ENCODE measurements at places on chromosomes 4 and X.

DNA sequence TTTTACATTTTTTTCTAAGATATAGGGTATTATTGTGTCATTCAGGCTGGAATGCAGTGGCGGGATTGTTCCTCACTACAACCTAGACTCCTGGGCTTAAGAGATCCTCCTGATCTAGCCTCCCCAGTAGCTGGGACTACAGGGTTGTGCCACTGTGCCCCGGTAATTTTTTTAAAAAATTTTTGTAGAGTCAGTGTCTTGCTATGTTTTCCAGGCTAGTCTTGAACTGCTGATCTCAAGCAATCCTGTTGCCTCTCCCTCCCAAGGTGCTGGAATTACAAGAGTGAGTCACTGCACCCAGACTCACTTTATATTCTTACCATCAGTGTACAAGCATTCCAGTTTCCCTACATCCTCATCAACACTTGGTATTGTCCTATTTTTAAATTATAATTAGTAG lies 156.4 kb upstream of the GYPA start:
- no peak for DNase-seq

DNA sequence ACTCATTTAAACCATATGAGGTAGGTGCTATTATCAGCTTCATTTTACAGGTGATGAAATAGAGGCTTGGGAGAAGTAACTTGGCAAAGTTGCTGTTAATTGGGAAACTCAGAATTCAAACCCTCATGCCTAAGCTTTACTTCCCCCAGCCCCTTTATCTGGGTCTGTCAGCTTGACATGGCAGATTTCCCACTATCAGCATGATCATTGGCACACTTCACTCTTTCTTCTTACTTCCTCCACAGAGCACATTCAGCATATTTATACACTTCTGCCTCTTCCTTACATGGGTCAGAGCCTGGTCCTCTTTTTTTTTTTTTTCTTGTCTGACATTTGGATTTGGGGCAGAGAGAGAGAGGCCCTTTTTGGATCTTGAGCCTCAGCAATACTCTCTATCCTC lies 56.5 kb upstream of the ARX start:
- no peak for DNase-seq

- no peak for DNase-seq
Observed at GRCh38 chrX:106899276-106899675, 3.9 kb downstream of the RIPPLY1 start.

DNA sequence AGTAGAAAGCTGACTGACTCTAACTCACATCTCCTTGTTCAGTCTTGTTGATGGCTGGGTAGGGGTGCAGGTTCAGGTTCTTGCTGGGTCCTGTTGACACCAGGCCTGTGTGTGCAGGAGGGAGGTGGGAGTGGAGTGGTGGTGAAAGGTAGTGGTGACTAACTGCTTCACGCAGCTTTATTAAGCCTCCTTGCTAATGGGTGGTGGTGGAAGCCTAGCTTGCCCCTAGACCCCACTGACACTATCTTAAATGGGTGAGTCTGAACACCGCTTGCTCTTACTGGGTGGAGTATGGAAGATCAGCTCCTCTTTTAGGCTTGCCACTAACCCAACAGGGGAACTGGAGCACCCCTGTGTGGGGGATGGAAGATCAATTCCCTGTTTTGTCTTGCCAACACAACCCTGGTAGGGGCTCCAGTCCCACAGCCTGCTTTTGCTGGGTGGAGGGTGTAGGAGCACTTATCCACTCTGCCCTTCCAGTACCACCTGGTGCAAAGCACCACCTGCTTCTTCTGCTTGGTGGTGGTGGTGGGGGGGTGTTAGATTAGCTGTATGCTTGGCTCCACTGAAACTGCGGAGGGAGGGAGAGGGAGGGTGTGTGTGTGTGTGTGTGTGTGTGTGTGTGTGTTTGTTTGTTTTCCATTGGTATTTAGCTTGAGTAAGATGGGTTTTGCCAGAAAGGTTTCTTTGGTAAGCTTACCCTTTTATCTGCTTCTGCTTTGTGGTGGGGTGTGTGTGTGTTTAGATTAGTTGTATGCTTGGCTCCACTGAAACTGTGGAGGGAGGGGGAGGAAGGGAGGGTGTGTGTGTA lies 25.6 kb downstream of the KDM6A start:
- no peak for DNase-seq

GRCh38 chr4:8542776-8543525 lies 37.2 kb upstream of the GPR78 start:
- DNase-seq = no peak

Data from activated CD8-positive, alpha-beta memory T cell treated with anti-CD3 and anti-CD28 coated beads for 1 hour (primary cell).